ENCODE measurements at places on chromosomes 12 and 14. TPM values are rescaled to one million over a fixed set of nuclear protein-coding genes. Genes with fewer than 3 reads are reported as not detected.

Gene LRFN5
- 5.6 TPM for total RNA-seq

Gene ARPC3
- total RNA-seq: 271 TPM

Gene CACNA2D4
- total RNA-seq: not detected

Gene PTHLH
- total RNA-seq: 13.4 TPM

Gene MYO1H
- not detected for total RNA-seq

Gene TTC6
- total RNA-seq: 0.09 TPM

Gene FOXN4
- total RNA-seq: not detected

Gene OLR1
- total RNA-seq: 0.23 TPM
